ENCODE measurements at places on chromosomes 16 and 17.

DNA sequence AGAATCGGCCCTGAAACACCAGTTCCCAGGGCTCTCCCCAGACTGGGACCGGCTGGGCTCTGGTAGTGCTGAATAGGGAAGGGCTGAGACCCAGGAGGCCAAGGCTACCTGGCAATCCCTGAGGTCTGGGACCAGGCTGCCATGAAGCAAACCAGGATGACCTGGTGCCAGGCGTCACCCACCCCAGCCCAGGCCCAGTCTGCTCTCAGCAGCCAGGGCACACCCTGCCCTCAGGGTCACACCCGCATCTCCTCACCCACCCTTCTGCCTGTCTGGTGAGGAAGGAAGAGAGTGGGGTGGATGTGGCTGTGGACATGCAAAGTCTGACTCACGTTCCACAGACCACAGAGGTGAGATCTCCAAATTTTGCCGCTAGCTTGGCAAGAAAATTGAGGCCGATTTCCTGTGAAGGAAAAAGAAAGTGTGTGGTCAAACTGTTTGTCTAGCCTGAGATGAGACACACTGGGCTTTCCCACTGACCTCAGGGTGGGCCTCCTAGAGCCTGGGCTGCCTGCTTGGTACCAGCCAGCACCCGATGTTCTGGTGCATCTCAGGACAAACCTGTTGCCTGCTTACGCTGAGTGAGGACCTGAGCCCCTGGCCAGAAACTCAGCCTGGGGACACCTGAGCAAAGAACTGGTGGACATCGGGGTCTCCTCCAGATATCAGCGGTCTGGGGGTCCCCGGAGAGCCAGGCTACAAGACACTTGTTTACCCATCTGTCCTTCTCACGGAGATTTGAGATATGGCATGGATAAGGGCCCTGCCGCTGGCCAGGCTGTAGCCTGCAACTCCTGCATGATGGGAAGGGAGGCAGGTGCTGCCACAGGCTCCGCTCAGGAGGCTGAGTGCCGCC, 6.3 kb upstream of the RAB37 start:
- DNase-seq: no peak

- DNase-seq: no peak
Measured at GRCh38 chr17:49132699-49133364, at the start of gene B4GALNT2. Gene B4GALNT2, plus strand, starts transcription at chr17:49132769. Its CDS starts 24 bp downstream, at chr17:49132793.

- no peak for DNase-seq
Measured at GRCh38 chr17:20116683-20117309, 107.6 kb downstream of the SPECC1 start.

- no peak for DNase-seq
Measured at GRCh38 chr17:42409523-42410318, 13.3 kb downstream of the CAVIN1 start.

DNA sequence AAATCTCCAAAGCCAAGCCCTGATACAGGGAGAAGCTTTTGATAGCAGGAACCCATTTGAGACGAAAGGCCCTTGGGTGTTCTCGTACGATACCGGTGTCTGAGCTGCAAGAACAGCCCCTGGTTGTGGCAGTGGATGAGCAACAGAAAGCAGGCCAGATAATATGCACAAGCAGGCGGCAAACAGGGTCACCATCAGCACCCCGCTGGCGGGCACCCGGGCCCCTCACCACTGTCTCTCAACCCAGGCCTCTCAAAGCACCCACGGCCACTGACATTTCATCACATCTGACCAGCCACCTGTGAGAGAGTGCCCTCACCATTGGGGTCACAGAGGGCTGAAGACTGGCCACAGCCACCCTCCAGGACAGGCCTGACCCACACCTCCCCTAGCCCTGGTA, 230.4 kb downstream of the C16orf78 start:
- no peak for DNase-seq

DNA sequence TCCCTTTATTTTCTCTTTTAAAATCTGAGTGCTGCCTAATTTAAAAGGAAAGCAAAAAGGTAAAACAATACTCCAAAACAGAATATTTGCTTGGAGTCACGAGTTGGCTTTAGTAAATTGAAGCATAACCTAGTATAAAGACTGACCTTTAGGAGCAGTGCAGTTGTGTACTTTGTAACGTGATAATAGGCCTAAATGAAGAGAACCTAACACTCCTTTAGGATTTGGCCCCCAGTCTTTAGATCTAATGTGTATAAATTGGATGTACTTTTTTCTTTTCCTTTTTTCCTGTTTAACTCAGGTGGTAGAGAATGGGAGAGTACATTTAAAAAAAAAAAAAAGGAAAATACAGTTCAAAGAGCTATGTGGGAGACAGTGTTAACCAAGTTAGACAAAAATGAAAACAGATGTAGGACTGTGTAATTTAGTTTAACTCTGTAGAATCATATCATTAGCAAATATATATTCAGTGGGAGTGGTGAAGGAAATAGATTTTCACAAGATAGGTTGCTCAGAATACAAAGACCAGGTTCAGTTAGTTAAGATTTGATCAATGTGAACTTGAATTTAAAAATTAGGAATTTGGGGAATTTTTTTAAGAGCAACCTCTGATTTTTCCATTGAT, 16.8 kb downstream of the CPD start:
- no peak for DNase-seq
